MCF 10A (cell line): ENCODE measurements at places on chromosomes 4 and X. TPM values are rescaled to one million over a fixed set of nuclear protein-coding genes. Genes with fewer than 3 reads are reported as not detected.
A peak's percentile ranks its signal among the peaks of the same experiment; 100 is the strongest.

- no peak overlapping the region for H3K4me3 ChIP-seq
- H3K27ac ChIP-seq = peak overlapping the region; percentile 57
- H3K36me3 ChIP-seq = no peaks in the 10 kb centered on the region
- H3K4me1 ChIP-seq = no peaks in the 10 kb centered on the region
Measured at GRCh38 chr4:137390707-137391106, 141.6 kb downstream of the PCDH18 start.

GRCh38 chr4:181874602-181875001 is 368.6 kb upstream of the TENM3 start:
- H3K4me3 ChIP-seq = no peak overlapping the region
- H3K27ac ChIP-seq = no peak overlapping the region
- H3K27me3 ChIP-seq = no peaks in the 10 kb centered on the region
- no peaks in the 10 kb centered on the region for H3K36me3 ChIP-seq
- DNase-seq = no peak

- no peaks in the 10 kb centered on the region for H3K36me3 ChIP-seq
- no peaks in the 10 kb centered on the region for H3K4me1 ChIP-seq
- no peak for DNase-seq
- no peaks in the 10 kb centered on the region for H3K27me3 ChIP-seq
- no peak overlapping the region for H3K4me3 ChIP-seq
Measured at GRCh38 chr4:168942985-168943384, 67.1 kb downstream of the CBR4 start.

DNA sequence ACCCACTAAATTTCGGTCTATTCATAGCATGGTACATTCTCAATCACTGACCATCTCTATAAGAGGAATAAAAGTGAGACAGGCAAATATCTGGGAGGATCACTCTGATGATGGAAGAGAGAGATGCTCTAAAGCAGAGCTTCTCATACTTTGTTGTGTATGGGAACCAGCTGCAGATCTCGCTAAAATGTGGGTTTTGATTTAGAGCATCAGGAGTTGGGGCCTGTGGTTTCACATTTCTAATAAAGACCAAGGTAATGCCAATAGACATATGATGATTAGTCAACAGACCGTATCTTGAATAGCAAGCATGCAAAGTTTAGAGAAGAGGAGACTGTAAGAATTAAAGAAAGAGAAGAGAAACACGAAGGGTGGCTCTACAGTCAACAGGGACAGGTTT is 107.4 kb upstream of the FTHL17 start:
- H3K27me3 ChIP-seq = peaks cover 17% of the 10 kb centered on the region
- H3K36me3 ChIP-seq = peaks cover 19% of the 10 kb centered on the region
- H3K27ac ChIP-seq = no peak overlapping the region
- H3K4me1 ChIP-seq = no peaks in the 10 kb centered on the region
- no peak for DNase-seq

- H3K36me3 ChIP-seq = peaks cover 65% of the 10 kb centered on the region
- H3K4me3 ChIP-seq = no peak overlapping the region
- H3K27ac ChIP-seq = no peak overlapping the region
- peak; percentile 43 for DNase-seq
Measured at GRCh38 chr4:55444827-55445226, 49.1 kb downstream of the TMEM165 start.

DNA sequence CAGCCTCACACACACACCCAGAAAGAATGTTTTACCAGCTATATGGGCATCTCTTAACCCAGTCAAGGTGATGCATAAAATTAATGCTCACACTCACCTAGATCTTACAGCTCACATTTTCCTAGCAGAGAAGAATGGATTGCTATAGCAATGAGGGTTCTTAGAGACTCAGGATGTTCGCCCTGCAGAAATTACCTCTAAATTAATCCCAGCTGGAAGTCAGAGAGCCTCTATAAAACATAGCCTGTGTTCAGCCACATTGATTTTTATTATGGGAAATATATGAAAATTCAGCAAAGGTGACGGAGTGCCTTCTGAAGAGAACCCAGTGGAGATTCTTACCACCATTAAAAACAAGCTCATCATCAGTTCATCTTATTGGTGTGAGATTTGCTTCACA is 528.3 kb upstream of the ZFP42 start:
- no peaks in the 10 kb centered on the region for H3K36me3 ChIP-seq
- H3K27me3 ChIP-seq = no peaks in the 10 kb centered on the region
- H3K4me3 ChIP-seq = no peak overlapping the region
- H3K27ac ChIP-seq = no peak overlapping the region
- H3K4me1 ChIP-seq = no peaks in the 10 kb centered on the region

GRCh38 chr4:73707918-73708577 is 32.3 kb upstream of the CXCL8 start:
- no peaks in the 10 kb centered on the region for H3K36me3 ChIP-seq
- H3K27ac ChIP-seq = peak overlapping the region; percentile 0
- H3K27me3 ChIP-seq = no peaks in the 10 kb centered on the region
- peaks cover 58% of the 10 kb centered on the region for H3K4me1 ChIP-seq
- no peak overlapping the region for H3K4me3 ChIP-seq

DNA sequence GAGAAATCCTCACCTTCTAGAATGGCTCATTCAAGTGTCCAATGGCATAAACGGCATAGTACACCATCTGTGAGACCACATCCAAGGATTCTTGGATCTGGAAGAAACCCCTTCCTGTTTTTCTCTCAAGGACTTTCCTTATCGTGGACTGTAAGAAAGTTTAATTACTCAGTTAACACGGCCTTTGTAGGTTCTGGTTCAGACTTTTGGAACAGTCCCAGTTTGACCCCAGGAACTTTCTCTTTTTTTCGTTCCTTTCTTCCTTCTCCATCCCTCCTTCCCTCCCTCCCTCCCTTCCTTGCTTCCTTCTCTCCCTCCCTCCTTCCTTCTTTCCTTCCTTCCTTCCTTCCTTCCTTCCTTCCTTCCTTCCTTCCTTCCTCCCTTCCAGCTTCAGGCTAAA is 343.5 kb upstream of the SMIM31 start:
- H3K36me3 ChIP-seq = no peaks in the 10 kb centered on the region
- no peak overlapping the region for H3K27ac ChIP-seq
- H3K4me3 ChIP-seq = no peak overlapping the region
- H3K27me3 ChIP-seq = no peaks in the 10 kb centered on the region
- no peak for DNase-seq

GRCh38 chr4:164381859-164382258 is 372.1 kb upstream of the SMIM31 start:
- H3K27ac ChIP-seq = no peak overlapping the region
- no peak overlapping the region for H3K4me3 ChIP-seq
- no peaks in the 10 kb centered on the region for H3K27me3 ChIP-seq
- no peaks in the 10 kb centered on the region for H3K4me1 ChIP-seq
- H3K36me3 ChIP-seq = no peaks in the 10 kb centered on the region

- no peak overlapping the region for H3K27ac ChIP-seq
- no peak for DNase-seq
- H3K27me3 ChIP-seq = no peaks in the 10 kb centered on the region
- no peaks in the 10 kb centered on the region for H3K36me3 ChIP-seq
- no peak overlapping the region for H3K4me3 ChIP-seq
Measured at GRCh38 chr4:87478732-87479250, 50.4 kb downstream of the SPARCL1 start.

DNA sequence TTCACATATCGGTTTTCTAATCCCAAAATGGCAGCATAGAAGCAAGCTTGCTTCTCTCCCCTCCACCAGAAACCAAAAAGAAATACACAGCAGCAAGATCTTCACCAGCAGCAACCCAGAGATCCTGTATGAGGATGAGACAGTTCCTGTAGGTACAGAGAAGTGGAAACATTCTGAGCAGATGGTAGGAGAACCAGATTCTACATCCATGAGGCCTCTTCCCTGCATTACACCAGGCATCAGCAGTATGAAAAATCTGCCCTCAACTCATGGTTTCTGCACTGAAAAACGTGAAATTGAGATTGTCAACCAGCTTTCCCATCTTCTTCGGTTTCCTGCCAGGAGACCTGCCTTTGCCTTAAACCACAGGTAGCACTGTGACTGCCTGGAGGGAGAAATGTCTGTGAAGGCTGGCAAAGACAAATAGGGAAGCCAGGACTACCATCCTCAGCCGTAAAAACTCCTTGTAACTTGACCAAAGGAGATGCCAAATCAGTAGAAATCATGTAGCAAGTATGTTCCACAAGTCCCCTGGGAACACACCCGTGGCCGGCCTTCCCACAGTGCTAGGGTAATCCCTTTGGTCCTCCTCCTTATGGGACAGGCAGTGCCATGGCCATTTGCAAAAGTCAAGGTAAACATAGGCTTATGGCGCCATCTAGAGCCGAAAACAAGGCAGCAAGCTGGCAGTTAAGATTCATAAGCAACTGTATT is 24.0 kb upstream of the MTHFD2L start:
- peak; percentile 88 for DNase-seq
- no peak overlapping the region for H3K4me3 ChIP-seq
- H3K27ac ChIP-seq = peak overlapping the region; percentile 44
- peaks cover 14% of the 10 kb centered on the region for H3K4me1 ChIP-seq
- no peaks in the 10 kb centered on the region for H3K27me3 ChIP-seq

DNA sequence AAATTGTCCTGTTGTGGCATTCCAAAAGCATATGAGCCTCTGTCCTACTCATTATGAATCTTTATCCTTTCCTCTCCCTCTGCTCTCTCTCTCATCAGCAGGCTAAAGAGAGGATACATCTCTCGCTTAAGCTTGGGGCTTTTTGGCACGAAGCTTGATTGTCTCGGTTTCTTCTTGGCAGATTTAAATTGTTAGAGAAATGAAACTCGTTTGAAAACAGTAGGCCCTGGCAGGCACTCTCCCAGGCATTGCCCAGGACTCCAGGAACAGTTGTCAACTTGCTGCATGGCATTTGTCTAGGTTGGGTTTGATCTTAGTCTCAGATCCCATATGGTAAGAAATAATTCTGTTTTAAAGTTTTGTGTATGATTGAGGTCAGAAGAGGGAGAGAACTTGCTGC is 35.5 kb downstream of the NAA11 start:
- no peak overlapping the region for H3K4me3 ChIP-seq
- no peak overlapping the region for H3K27ac ChIP-seq
- H3K4me1 ChIP-seq = no peaks in the 10 kb centered on the region
- H3K27me3 ChIP-seq = no peaks in the 10 kb centered on the region
- H3K36me3 ChIP-seq = no peaks in the 10 kb centered on the region

DNA sequence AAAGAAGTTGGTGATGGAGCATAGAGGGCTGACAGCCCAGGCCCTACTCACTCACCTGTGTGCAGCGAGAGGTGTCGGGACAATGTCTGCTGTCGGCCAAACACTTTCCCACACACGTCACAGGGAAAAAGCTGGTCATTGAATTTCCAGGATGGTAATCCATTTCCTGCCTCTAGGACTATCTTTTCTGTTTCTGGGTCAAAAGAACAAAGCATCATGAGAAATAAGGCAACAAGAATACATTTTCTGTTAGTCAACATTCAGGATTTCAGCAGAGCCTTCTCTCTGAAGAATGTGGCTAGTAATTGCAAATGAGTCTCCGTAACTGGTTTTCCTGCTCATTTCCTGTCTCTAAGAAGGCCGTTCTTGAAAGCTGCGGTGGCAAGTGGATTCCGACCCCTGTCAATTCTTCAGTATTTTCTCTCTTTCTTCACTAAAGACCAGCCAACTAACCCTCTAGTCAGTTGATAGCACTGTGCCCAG is 99.4 kb downstream of the C4orf51 start:
- no peaks in the 10 kb centered on the region for H3K4me1 ChIP-seq
- peaks cover 21% of the 10 kb centered on the region for H3K36me3 ChIP-seq
- no peak overlapping the region for H3K27ac ChIP-seq

GRCh38 chrX:111886678-111887077 is 10.7 kb downstream of the TRPC5OS start:
- no peak for DNase-seq
- H3K4me1 ChIP-seq = no peaks in the 10 kb centered on the region
- peaks cover 40% of the 10 kb centered on the region for H3K27me3 ChIP-seq
- H3K36me3 ChIP-seq = no peaks in the 10 kb centered on the region

- no peaks in the 10 kb centered on the region for H3K4me1 ChIP-seq
- H3K27ac ChIP-seq = no peak overlapping the region
- peaks cover 8% of the 10 kb centered on the region for H3K27me3 ChIP-seq
- H3K4me3 ChIP-seq = no peak overlapping the region
- DNase-seq = no peak
- no peaks in the 10 kb centered on the region for H3K36me3 ChIP-seq
Measured at GRCh38 chrX:3435057-3435456, 88.6 kb upstream of the MXRA5 start.

- DNase-seq = peak; percentile 72
- H3K27me3 ChIP-seq = no peaks in the 10 kb centered on the region
- no peaks in the 10 kb centered on the region for H3K36me3 ChIP-seq
- no peak overlapping the region for H3K4me3 ChIP-seq
- H3K4me1 ChIP-seq = peaks cover 30% of the 10 kb centered on the region
Measured at GRCh38 chr4:20194123-20195013, 57.3 kb upstream of the SLIT2 start.

DNA sequence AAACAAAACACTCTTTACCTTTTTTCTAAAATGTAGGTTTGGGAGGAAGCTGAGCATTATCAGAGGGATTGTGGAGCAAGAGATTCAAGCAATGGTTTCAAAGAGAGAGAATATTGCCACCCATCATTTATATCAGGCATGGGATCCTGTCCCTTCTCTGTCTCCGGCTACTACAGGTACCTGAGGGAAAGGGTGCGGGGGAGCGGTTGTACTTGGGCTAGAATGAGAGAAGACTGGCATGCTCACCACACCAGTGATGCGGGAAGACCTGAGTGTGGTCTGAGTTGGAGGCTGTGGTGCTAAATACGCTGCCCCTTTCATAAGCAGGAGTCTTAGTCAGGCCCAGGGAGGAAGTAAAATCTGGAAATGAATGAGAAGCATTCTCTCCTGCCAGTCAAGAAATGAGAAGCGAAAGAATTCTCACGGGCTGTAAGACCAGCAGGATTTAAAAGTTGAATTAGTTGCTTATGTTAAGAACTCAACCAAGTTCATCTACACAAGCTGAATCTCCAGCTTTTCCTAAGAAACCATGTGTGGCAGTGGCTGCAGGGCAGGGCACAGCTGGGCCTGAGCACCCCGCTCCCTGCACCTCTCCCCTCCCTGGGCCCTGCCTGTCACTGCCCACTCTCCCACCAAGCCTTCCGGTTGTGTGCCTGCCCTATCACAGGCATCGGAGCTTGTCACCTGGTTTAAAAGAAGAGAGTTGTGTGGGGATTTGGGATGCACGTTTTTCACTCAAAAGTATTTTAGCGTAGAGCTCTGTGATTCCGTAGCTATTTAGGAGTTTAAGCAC is 24.8 kb upstream of the MSANTD1 start:
- no peak overlapping the region for H3K27ac ChIP-seq
- H3K4me3 ChIP-seq = no peak overlapping the region
- no peak for DNase-seq
- H3K27me3 ChIP-seq = no peaks in the 10 kb centered on the region

TMEM271 gene
- total RNA-seq = not detected in 2 replicates

CPZ gene
- total RNA-seq = not detected in 2 replicates

GPR82 gene
- total RNA-seq = not detected in 2 replicates

ANTXR2 gene
- total RNA-seq = 31.0 and 45.1 TPM in 2 replicates

GSTCD gene
- 16.3 and 19.2 TPM in 2 replicates for total RNA-seq

NHS gene
- 3.6 and 6.2 TPM in 2 replicates for total RNA-seq

S100P gene
- 55.6 and 97.6 TPM in 2 replicates for total RNA-seq

SLITRK4 gene
- total RNA-seq = 0.35 and 0.39 TPM in 2 replicates

PABPC1L2B gene
- not detected in 2 replicates for total RNA-seq

F8A2 gene
- not detected in 2 replicates for total RNA-seq

PNCK gene
- not detected in 2 replicates for total RNA-seq
